Sciatic nerve (tissue), 2 donors: ENCODE measurements at places on chromosomes 2 and 18. TPM values are rescaled to one million over a fixed set of nuclear protein-coding genes. Genes with fewer than 3 reads are reported as not detected.

MAP3K19 gene
- total RNA-seq = 0.09 TPM

G6PC2 gene
- total RNA-seq = not detected

TWIST2 gene
- total RNA-seq = 13.6 TPM

DNA sequence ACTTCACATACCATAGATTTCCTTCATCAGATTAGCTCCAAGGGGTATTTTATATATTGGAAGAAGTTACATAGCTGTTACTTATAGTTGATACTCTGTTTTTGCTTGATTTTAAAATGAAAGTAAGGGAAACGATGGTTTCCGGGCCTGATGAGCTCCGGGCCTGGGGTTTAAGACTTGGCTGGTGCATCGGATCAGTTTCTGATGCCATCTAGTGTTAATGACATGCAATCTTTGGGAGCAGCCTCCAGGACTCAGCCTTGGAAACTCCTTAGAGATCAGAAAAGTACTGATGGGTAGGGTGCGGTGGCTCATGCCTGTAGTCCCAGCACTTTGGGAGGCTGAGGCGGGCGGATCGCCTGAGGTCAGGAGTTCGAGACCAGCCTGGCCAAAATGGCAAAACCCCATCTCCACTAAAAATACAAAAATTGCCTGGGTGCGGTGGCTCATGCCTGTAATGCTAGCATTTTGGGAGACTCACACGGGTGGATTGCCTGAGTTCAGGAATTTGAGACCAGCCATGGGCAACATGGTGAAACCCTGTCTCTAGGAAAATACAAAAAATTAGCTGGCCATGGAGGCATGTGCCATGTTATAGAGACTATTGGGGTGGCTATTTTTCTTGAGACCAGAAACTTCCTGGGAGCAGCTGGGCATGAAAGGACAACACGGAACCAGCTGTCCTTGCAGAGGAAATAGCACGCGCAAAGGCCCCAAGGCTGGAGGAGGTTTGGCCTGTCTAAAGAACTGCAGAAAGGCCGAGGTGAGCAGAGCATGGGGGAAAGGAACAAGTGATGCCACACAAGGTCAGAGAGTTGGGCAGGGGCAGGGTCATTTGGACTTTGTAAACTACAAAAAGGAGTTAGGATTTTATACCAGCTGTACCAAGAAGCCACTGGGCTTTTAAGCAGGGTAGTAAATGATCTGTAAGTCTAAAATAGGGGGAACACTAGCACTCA lies 46.9 kb upstream of the CNOT11 start:
- DNase-seq = peak; percentile 71

DNA sequence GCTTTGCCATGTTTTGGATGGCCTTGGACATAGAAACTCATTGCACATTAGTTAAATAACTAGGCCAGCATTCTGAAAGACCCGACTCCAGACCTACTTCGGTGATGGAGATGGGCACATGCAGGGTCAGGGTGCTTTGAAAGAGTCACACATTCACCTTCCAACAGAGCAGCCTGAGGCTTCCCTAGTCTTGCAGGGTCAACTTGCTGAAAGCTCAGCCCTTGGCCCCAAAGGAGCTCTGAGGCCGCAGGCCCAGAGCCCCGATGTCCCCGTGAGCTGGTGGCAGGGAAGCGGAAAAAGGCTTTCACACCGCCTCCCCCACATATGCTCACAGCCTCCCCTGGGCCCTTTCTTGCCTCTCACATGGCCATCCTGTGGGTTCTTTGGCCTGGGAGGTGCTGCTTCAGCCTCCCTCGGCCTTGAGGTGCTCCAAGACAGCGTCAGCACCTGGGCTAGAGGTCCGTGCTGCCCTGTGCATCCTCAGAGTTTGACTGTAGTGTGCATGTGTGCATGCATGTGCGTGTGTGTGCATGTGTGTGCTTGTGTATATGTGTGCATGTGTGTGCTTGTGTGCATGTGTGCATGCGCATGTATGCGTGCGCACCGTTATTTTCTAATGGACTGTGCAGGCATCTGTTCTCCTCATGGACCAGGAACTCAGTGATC lies 21.6 kb downstream of the LDLRAD4 start:
- DNase-seq = no peak

GRB14 gene
- total RNA-seq = 20.2 TPM

- DNase-seq = no peak
These were observed 136.2 kb downstream of the DIS3L2 start for GRCh38 chr2:232097758-232098157.

DNA sequence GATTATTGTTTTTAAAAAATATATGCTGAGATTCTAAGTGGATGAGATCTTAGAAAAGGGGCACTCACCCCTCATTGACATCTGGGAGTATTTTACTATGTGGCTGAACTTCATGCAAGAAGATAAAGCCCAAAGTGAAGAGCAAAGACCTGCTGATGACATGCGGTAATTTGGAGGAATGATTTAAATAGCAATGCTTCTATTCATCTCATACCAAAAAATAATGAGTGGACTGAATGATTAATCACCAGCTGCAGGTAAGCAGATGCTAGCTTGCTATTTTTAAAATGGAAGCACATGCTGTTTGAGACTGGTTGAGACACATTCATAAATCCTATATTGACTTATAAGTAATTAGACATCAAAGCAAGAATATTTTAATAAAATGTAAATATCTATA lies 12.7 kb upstream of the CDK15 start:
- no peak for DNase-seq

ANKRD36B gene
- total RNA-seq = 55.4 TPM

GRCh38 chr2:233593201-233593600 lies 24.2 kb upstream of the UGT1A8 start:
- no peak for DNase-seq

ABHD1 gene
- 3.6 TPM for total RNA-seq

DNA sequence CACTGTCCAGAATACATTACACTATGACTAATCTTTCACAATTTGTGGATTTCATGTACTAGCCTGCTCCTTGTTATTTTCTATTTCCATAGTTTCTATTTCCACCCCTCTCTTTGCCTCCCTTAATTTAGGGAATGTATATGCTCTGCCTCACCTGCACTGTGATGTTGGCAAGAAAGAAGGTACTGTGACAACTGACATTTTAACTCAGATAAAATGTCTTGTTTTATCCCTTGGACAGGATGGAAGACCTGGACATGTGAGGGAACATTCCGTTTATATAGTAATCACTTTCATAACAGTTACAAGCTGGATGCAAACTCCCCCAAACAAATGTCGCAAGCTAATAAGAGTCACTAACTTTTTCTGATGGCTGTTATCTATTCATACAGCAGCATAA lies 21.5 kb upstream of the DSG3 start:
- DNase-seq = no peak

TLX2 gene
- total RNA-seq = not detected

GRCh38 chr2:21194147-21194546 lies 70.4 kb downstream of the TDRD15 start:
- no peak for DNase-seq

DNA sequence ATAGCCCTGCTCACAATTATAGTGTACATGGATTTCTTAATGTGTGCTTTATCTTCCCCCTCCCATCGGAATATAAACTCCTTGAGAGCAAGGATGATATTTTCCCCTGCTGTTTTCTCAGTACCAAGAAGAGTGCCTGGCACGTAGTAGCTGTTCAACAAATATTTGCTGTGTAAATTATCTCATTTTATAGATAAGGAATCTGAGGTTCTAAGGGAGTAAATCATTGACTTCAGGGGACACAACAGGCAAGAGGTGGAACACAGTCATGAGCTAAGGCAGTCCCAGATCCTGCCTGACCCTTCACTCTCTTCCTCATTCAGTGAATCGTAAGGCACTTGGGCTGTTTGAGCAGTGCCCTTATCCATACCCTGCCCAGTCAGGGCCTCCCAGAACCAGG lies 187.3 kb upstream of the TNP1 start:
- no peak for DNase-seq

APCDD1 gene
- 43.1 TPM for total RNA-seq

DNA sequence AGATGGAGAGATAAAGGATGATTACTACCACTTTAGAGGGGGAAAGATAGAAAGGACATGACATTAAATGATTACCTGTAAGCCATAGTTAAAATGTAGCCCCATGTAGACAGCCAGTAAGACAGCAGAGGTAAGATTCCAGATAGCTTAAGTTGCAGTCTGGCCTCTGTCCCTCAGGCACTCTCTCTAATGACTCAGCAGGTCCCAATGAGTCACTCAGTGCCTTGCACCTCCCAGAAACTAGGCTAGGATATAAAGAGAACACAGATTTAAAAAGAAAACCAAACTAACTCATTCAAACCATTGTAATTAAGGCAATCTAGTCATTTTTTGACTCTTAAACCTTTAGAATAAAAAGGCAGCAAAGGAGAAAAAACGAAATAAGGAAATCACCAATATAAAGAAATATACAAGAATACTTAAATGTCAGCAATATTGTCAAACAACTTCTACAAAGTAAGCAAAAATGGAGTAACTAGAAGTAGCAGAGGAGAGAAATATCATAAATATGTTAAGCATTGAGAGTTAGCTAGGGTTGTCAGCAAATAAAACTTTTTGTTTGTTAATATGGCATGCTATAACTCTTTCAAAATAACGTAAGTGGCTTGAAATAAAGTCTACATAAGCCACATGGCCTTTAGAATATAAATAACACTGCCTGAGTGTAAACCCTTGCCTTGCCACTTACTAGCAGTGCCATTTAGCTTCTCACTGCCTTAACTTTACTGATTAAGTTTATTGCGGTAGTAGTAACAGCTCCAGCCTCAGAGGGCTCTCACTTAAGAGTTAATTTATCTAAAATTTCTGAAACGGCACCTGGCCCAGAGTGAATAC lies 48.5 kb downstream of the SOCS6 start:
- no peak for DNase-seq

PSD4 gene
- 20.3 TPM for total RNA-seq

DNA sequence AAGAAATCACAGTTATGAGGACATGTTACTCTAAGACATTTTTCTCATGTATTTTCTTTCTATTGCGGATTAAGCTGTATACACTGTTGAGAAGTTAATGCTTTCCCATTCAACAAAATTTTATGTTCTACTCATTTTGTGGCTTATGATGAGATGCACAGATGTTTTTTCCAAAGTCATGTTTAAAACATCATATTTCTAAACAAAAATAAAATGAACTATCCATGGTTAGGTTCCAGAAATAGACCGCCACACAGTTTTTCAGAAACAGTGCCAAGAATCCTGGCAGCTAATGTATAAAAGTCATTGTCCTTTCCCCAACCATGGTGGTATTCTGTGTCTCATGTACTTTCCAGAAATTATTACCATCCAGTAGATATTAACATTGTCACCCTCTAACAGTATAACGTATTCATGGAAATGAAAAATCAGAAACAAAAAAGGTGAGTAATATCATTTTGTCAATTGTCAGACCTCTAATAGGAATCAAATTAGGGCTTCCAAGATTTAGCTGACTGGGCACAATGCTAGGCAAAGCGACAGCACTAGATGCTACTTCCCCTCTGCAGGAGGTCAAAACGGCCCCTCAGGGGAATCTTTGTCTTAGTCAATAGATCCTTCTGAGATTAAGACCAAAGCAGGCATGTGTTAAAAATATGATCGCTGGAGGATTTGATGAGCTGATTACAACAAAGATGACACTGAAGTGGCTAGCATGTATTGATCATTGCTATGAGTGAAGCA lies 54.4 kb upstream of the ZNF397 start:
- no peak for DNase-seq

GAD1 gene
- total RNA-seq = 0.36 TPM

GRCh38 chr2:102200539-102200938 lies 13.7 kb downstream of the IL1RL2 start:
- DNase-seq = no peak

GRCh38 chr2:44952806-44953498 lies 11.4 kb downstream of the SIX3 start:
- no peak for DNase-seq

SP140 gene
- 4.4 TPM for total RNA-seq

SPRED2 gene
- total RNA-seq = 64.7 TPM

GRCh38 chr2:201180010-201180409 lies 2.9 kb upstream of the CASP10 start:
- no peak for DNase-seq

DNA sequence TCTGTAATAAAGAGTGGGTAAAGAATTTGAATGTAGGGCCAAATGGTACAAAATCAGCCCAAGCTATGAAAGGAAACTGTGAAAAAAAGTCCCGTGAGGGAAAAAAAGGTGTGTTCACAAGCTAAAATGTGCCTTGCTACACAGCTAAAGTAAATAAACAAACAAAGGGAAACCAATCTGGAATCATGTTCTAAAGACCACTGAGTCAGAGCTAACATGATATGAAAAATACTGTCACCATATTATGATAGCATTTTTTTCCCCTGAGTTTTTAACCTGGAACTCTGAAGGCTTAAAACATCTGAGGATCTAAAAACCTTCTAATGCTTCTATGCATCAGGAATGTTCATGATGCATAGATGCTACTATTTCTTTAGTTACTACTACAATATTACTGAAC lies 58.8 kb downstream of the SCN1A start:
- DNase-seq = no peak

ITGB6 gene
- not detected for total RNA-seq

ACADL gene
- total RNA-seq = 32.4 TPM

DNA sequence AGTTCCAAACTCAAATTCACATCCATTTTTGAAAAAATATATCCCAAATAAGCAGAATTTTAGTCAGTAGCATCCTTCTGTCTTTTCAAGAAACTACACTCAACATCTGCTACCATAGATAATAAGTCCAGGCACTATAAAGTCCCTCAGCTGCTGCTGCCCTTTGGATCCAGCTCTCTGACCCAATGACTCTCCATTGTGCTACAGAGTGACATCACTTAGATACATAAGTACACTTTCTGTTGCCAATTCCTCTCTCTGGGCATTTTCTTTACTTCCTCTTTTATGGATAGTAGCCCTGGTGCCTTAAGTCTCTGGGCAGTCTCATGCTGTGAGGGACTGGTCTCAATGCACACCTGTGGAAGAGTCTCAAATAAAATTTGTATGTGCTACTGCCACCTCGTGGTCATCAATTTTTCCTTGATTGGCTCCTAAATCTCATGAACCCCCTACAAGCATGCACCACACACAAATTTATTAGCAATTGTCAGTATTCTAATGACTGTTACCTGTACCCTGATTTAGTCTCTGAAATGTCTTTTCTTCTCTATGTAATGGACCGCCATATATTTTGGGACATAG lies 219.2 kb downstream of the LRP1B start:
- no peak for DNase-seq

GRCh38 chr2:13018490-13018889 lies 301.8 kb downstream of the TRIB2 start:
- no peak for DNase-seq

GRCh38 chr2:217951521-217952247 lies 51.1 kb downstream of the TNS1 start:
- peak; percentile 45 for DNase-seq

APOB gene
- 2.9 TPM for total RNA-seq

MPP4 gene
- total RNA-seq = 0.27 TPM
